ENCODE measurements at places on chromosomes 5 and 9.

DNA sequence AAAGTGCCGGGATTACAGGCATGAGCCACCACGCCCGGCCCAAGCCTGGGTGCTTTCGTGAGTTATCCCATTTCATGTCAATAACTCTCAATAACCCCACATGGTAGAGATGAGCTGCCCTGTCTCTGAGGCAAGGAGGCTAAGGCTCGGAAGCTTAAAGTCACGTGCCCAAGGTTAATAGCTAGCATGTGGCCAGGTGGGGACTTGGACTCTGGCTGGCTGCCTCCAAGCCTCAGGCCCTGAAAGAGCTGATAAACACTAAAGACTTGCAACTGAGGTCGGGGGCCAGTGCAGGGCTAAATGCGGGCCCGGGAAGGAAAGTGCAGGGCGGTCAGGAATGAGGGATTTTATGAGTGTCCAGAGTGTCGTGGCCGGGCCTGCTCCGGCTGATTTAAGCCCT is 30.9 kb upstream of the BARHL1 start:
- DNase-seq = no peak

- no peak for DNase-seq
Measured at GRCh38 chr9:98917746-98918487, 25.8 kb upstream of the COL15A1 start.

GRCh38 chr5:83503662-83504061 is 32.1 kb downstream of the VCAN start:
- no peak for DNase-seq

DNA sequence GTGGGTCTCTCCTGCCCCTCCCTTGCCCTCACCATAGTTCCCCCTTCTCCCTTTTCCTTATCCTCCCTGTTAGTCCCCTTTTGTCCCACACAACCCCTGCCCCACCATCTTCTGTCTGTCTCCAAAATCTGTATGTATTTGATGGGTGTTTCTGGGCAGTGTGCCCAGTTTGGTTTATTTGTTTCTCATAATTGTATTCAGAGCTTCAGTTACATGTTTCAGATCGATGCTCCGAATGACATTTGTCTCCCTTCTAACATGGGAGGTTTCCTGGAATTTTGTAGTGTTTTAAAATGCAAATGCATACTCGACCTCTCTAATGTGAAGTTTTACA is 22.2 kb downstream of the FBXL7 start:
- no peak for DNase-seq

DNA sequence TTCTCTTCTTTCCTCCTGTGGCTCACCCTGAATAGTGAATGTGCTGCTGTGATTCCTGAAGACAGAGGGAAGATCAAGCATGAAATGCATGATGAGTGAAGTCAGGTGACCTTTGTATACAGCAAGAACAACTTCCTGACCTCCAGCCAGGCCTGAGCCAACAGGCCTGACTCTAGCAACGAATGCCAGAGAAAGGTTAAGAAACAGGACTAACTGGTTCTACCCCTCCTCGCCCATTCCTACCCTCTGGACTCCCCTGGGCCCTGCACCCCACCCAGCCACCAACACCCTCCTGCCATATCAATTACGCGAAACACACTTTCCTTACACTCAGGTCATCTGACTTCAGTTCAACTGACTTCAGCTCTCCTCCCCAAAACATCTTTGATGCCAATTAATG is 4.9 kb downstream of the SUSD1 start:
- no peak for DNase-seq

- no peak for DNase-seq
Measured at GRCh38 chr5:58969253-58969652, 386.4 kb downstream of the RAB3C start.

GRCh38 chr9:134378901-134379338 is 52.7 kb downstream of the RXRA start:
- no peak for DNase-seq

DNA sequence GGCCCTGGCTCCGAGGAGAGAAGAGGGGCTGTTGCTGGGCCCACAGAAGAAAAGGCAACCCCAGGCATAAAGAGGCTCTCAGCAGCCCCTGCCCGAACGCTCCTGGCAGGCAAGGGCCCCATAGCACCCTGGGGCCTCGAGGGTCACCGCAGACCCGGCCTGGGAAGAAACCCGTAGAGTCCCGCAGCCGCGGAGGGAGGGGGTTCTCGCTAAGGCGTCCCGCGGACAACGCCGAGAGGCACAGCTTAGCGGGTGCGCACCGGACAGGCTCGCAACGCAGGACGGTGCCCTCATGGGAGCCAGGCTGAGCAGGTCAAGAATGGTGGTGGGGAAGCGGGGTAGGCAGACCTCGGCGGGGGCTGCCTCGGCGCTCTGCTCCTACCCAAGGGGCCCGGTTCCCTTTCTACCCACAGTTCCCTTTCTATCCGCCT is 6.7 kb downstream of the PITX1 start:
- DNase-seq = no peak

DNA sequence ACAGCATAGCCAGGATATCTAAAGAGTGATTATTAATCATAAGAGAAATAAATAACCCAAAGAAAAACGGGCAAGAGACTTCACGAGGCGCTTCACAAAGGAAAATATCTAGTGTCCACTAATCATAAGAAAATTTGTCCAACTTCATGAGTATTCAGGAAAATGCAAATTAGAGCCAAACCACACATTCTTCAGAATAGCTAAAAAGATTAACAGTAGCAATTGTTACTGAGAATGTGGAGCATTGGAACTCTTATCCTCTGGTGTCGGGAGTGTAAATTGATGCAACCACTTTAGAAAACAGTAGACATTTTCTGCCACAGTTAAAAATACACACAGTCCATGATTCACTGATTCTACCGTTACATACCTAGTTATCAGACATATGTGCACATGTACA is 145.7 kb downstream of the CWC27 start:
- DNase-seq = no peak

GRCh38 chr9:38061326-38061977 is 7.6 kb downstream of the SHB start:
- no peak for DNase-seq

DNA sequence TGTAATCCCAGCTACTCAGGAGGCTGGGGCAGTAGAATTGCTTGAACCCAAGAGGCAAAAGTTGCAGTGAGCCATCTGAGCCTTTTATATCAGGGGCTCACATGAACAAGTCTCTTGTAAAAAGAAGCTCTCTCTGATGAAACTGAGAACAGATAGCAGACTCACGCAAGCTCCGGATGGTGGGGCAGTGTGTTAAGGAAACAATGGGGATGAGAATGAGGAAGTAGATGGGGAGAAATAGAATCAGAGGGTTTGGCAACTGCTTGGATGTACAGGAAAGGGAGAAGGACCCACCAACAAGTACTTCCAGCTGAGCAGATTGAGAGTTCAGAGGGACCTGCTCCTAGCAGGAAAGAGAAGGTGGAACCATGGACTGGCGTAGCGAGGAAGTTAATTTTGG is 18.6 kb downstream of the TMEM252 start:
- no peak for DNase-seq
